Activated CD8-positive, alpha-beta memory T cell treated with anti-CD3 and anti-CD28 coated beads for 1 hour (primary cell): ENCODE measurements at places on chromosomes 1 and 21.

DNA sequence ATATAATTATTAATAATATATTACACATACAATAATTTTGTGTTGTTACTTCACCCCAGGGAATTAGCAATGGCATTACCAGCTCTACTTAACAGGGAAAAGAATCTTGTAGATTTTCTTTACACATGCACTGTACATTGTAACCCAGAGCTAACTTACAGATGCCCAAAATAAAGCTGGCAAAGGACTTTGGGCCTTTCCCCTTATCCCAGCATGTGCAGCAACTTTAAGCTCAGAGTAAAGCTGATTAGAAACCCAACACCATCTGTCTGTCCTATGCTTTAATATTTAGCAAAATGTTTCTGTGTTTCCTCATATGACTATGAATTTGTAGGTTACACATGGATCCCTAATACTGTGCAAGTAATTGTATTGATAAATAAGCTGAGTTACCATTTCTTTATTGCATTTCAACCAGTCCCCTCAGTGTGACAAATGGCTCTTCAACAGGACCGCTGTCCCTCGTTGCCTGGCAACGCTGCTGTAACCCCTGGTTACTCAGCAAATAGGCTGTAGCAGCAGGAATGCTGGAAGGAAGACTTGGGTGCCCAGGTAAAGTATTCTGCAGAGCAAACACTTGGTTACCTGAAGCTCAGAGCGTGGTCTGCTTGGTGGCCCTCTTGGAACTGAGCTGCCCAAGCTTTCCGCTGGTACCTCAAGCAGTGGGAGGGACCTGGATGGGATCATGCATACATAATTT, at the start of gene USH2A:
Gene USH2A (minus strand): TSS at position 628 of the 700 bp plus-strand sequence. CDS start 1,112 bp downstream, outside the sequence.
- DNase-seq = no peak

GRCh38 chr1:209406168-209406567, 177.3 kb upstream of the CAMK1G start:
- DNase-seq = no peak

DNA sequence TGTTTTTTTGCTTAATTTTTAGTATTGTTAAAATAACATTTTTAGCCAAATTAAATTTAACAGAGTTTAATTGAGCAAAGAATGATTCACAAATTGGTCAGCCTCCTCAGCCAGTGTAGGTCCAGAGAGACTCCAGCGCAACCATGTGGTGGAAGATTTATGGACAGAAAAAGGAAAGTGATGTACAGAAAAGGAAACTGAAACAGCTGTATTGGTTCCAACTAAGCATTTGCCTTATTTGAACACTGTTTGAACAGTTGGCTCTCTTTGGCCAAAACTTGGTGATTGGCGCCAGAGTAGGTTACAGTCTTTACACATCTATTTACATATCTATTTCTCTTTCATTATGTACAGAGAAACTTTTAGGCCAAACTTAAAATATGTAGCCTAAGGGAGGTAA, 19.4 kb downstream of the RPS6KC1 start:
- no peak for DNase-seq

DNA sequence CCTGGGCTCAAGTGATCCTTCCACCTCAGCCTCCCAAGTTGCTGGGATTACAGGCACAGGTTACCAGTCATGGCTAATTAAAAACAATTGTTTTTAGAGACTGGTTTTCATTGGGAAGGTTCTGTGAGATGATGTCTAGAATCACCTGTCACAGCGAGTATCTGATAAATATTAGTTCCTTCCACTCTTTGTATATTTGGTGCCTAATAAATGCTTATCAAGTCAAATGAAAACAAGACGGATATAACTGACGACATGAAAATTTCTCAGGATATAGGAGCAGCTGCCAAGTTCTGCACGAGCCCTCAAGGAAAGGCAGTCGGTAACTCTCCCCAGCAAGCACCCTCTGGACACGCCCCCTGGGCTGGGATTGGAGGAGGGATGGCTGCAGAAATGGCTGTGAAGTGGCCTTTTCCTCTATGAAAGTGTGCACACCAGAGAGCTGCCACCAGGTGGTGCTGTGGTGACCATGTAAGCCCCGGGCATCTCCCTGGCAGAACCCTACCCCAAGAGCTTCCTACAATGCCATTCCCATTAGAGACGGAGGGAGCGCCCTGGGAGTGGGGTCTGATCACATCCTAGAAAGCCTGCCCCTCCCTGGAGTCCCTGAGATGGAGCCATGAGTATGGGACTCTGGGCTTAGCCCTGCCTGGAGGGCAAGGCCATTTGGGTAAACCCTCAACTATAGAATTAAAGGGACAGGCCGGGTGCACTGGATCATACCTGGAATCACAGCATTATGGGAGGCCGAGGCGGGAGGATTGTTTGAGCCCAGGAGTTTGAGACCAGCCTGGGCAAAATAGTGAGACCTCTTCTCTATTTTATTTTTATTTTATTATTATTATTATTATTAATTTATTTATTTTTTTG, 50.9 kb downstream of the HTR6 start:
- peak; percentile 68 for DNase-seq

DNA sequence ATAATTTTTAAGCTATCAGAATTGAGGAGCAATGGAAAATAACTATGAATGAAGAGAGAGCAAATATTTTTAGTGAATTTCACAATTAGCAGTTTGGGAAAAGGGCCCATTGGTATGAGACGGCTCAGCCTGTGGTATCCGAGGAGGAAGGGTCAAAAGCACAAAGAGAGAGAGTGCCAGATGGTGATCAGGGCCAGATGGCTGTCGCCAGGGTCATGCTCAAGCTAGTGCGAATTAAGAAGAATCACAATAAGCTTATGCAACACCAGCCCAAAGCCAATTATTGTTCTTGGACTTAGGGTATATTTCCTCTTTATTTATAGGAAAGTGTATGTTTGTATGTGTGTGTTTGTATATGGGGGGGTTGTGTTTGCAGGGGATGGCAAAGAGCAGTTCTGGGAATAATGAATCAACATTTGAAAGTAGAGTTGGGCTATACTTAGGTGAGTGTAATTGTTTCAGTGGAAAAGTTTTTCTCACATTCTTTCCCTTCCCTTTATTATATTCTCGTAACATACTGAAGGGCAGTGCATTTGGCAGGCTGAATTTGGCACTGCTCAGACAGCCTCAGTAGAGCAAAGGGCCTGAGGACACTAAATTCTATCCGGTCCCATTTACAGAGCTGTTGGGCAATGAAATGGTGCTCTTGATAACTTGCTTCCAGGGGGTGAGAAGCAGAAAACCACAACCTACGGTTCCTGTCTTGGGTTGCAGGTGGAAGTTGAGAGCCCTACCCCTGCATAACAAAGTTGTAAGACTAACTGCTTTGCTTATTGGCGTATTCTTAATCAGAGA, 19.5 kb upstream of the DDR2 start:
- no peak for DNase-seq
